Fibroblast of upper back skin (primary cell): ENCODE measurements at places on chromosomes 2 and 18.
A peak's percentile ranks its signal among the peaks of the same experiment; 100 is the strongest.

DNA sequence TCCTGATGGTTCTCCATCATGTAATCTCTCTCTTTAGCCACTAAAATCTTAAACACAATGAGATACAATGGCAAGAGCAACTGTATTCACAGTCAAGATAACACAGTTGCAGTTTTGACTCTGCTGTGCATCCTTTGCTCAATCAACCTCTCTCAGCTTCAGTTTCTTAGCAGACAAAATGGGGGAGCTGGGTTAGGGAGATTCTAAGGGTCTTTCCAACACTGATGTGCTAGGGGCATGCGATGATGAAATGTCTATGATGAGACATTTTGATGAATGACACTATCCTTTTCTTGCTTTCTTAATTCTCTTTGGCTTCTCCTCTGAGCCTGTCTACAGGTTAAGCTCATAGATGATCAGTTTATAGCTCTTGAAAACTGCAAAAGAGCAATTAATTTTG lies 1.1 kb downstream of the SERPINB10 start:
- no peak for DNase-seq

- DNase-seq: no peak
These were observed 54.4 kb downstream of the PMAIP1 start for GRCh38 chr18:59954241-59954640.

DNA sequence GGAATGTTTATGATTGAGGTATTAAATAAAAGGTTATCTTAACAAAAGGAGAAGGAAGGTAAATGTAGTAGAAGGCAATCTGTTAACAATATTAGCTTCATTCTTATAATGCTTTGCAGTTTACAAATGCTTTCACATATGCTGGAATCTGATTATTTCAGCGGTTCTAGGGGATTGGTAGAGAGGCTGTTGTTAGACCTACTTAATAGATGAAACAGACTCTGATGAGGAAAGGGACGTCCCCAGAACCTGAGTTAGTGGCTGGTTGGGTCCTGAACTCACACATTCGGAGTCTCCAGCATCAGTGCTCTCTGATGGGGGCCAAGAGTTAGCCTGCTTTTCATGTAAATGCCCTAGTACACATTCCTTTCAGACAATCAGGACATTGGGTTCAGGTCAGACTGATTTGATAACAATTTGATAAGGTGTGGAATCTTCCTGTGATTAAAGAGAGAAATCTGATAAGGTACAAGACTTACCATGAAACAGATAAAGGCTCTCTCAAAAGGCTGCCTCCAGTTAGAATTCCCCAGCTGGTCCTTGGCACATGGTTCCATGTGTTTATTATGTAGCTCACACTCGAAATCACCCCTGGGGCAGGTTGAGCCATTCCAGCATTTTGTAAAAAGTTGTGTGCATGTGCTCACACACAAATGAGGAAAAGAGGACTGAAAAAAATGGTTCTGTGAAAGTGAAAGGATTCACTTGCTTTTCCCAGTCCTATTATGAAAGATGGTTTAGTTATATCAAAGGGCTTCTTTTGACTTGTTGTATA lies 103.1 kb downstream of the GPD2 start:
- DNase-seq: peak; percentile 4

DNA sequence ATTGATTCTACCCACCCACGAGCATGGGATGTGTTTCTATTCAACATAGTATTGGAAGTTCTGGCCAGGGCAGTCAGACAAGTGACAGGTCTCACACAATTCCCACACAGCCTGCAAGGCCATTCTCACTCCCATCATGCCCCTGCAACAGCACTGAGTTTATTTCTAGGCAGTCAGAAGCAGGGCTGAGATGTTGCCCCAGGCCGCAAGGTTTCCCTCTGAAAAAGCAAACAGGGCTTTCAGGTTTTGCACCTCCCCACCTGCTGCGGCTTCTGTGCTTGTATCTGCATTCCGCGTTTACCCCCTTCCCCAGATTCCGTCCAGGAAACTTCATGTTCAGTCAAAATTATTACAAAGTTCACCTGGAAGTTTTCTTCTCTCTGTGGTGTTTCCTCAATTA lies 9.4 kb upstream of the TACR1 start:
- no peak for DNase-seq
